Hematopoietic multipotent progenitor cell treated with erythropoietin and hydrocortisone succinate and interleukin-3 and kit ligand, for 15 days (in vitro differentiated cells): ENCODE measurements at places on chromosomes 6 and 20.

- DNase-seq: no peak
These were observed 2.6 kb upstream of the NOTCH4 start for GRCh38 chr6:32226434-32226833.

- DNase-seq: no peak
These were observed 34.4 kb upstream of the RNF217 start for GRCh38 chr6:124927806-124928205.

DNA sequence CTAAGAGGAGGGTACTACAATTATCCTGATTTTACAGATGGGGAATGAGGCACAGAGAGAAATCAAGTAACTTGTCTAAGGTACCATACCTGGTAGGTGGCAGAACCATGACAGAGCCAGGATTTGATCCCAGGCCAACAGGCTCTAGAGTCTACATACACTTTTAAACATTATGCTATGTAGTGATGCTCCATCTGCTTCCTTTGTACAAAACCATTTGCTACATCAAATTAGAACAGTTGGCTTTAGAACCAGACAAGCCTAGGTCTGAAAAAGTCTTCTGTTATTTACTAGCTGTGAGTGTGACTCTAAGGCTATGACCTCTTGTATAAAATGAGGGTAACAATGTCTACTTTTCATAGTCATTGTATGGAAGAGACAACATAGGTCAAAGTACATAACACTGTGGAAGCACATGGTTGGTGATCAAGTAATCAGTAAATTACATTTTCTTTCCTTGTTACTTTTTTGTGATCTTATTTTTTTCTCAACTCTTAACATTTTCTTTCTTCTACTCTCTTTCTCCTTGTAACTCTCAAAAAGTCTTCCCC is 122.1 kb downstream of the PDSS2 start:
- DNase-seq: no peak

- no peak for DNase-seq
These were observed 574.1 kb downstream of the HAO1 start for GRCh38 chr20:7366189-7366588.

DNA sequence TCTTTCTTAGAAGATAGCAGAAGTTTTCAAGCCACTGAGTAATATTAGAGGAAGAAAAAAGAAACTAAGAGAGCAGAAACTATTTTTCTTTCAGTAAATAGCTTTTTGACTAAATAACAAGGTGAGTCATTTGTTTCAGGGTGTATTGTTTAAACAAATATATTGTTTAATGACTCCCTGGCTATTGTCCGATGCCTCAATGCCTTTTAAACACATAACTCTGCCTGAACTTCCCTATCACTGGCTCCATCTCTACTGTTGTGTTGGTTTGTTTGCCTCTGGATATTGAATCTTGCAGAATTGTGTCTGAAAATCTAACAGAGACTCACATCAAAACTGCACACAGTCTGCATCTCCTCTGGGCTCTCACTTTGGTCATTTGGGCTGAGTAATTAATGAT is 19.6 kb upstream of the CLIC5 start:
- DNase-seq: no peak
